ENCODE measurements at places on chromosomes 3 and 15.

DNA sequence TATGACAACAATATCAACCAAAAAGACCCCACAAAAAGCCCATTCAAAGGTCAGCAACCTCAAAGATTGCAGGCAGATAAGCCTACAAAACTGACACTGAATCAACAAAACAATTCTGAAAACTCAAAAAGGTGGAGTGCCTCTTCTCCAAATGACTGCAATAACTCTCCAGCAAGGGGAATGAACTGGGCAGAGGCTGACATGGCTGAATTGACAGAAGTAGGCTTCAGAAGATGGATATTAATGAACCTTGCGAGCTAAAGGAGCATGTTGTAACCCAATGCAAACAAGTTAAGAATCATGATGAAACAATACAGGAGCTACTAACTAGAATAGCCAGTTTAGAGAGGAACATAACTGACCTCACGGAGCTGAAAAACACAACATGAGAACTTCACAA, 20.4 kb upstream of the SLC25A38 start:
- DNase-seq: no peak

DNA sequence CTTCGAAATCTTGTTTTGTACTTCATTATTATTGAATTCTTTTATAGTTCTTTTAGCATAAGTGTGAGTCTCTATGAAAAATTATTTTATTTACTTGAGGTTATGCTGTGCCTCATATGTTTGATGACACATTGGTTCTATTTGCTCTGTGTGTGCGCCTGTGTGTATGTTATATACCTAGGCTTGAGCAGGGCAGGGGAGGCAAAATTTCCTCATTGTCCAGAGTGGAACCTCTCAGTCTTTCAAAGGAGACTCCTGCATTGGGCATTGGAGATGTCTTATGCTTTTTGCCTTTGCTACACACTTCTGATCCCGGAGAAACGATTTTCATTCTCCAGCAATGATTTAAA, 58.4 kb downstream of the ALCAM start:
- no peak for DNase-seq

GRCh38 chr3:175215833-175216232, 356.7 kb downstream of the NAALADL2 start:
- DNase-seq: no peak

DNA sequence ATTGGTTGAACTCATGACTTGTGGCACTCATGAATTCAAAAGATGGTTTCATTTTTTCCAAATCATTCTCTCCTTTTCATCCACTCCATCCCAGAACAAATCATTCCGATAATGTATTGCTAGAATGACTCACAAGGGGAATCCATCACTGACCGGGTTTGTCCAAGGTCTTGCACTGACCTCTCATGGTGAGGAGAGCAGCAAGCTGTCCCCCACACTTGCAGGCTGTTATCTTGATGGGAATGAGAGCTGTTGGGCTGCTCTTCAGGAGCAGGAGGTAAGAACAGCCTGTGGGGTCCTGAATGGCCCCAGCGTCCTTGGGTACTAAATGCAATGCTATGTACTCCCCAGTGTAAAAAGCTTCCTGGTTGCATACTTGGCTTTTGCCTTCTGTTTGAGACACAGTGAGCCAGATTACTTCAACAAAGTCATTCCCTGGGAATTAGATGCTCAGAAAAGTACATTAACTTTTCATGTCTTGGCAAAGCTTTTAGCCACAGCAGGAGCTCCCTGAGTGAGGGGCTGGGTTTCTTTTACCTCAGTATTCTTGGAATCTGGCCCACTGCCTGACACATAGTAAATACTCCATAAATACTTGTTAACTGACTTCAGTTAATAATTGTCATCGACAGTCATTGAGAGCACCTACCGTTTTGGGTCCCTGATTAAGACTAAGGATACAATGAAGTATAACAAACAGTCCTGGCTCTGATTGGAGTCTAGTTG, 24.1 kb downstream of the CCNL1 start:
- no peak for DNase-seq
